ENCODE measurements at places on chromosomes 7 and 10.

- DNase-seq = no peak
These were observed 41.5 kb upstream of the KMT2E start for GRCh38 chr7:104972500-104972899.

DNA sequence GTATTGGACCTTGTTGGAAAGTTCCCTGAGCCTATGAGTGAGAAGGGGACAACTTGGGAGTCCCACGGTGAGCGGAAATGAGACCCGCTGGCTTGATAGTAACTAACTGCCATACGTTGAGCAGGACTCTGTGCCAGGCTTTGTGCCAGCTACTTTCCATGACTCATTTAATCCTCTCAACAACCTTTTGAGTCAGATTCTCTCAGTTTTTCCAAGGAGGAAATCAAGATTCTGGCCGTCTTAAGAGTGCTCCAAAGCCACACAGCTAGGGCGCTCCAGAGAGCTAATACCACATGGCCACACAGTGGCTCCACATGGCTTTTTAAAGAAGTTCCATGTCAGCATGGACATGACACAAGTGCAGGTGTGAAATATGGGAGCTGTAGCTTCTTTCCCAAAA, 55.7 kb downstream of the NOD1 start:
- DNase-seq = no peak

GRCh38 chr10:14020037-14020664, 310.6 kb downstream of the FRMD4A start:
- no peak for DNase-seq

GRCh38 chr7:91344911-91345310, 80.7 kb downstream of the FZD1 start:
- no peak for DNase-seq

GRCh38 chr10:129955601-129956285, 8.3 kb downstream of the EBF3 start:
- no peak for DNase-seq

- DNase-seq = no peak
These were observed 671.0 kb upstream of the FZD8 start for GRCh38 chr10:36313142-36313541.

DNA sequence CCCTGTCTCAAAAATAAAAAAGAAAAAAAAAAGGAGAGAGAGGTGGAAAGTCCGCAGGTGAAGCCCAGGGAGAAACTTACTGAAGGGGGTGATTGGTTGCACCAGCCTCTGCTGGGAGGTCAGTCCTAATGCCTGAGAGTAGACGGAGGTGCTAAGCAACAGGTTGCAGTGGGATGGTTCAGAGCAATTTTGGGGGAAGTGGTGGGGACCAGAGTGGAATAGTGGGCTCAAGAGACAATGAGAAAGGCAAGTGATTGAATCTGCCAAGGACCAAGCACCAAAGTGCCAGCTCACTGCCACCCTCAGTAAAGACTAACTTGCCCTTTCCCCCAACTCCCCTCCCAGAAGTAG, 90.2 kb upstream of the GTF2I start:
- DNase-seq = no peak

- no peak for DNase-seq
These were observed 52.3 kb downstream of the GLRX3 start for GRCh38 chr10:130188195-130189175.

DNA sequence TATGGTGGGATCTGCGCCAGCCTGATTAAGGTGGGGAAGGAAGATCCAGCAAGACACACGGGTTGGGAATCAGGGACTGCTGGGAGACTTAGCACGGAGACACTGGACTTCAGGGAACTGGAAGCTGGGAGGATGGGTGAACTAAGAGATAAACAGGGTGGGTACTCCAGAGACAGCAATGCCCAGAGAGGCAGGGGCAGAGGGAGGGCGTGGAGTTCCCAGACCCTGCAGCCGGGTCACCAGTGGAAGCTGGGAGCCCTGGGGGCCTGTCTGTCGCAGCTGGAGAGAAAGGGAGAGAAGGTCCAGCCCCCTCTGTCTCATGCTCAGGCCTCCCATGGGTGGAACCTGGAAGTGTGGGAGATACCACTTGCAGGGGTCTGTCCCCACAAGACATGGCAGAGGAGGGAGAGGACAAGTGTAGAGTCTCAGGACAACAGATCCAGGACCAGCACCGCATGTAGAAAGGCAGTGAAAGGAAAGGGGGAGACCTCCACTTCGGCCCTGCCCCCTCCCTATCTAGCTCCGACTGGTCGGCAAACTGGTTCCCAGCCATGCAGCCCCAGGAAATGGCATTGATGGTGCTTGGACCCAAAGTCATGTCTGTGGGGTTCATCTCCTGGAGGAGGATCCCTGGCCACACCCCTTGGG, 44.4 kb downstream of the AOC1 start:
- no peak for DNase-seq

GRCh38 chr7:88046839-88047573, 113.0 kb downstream of the ADAM22 start:
- no peak for DNase-seq

- no peak for DNase-seq
These were observed 114.4 kb upstream of the AFAP1L2 start for GRCh38 chr10:114518401-114519305.

DNA sequence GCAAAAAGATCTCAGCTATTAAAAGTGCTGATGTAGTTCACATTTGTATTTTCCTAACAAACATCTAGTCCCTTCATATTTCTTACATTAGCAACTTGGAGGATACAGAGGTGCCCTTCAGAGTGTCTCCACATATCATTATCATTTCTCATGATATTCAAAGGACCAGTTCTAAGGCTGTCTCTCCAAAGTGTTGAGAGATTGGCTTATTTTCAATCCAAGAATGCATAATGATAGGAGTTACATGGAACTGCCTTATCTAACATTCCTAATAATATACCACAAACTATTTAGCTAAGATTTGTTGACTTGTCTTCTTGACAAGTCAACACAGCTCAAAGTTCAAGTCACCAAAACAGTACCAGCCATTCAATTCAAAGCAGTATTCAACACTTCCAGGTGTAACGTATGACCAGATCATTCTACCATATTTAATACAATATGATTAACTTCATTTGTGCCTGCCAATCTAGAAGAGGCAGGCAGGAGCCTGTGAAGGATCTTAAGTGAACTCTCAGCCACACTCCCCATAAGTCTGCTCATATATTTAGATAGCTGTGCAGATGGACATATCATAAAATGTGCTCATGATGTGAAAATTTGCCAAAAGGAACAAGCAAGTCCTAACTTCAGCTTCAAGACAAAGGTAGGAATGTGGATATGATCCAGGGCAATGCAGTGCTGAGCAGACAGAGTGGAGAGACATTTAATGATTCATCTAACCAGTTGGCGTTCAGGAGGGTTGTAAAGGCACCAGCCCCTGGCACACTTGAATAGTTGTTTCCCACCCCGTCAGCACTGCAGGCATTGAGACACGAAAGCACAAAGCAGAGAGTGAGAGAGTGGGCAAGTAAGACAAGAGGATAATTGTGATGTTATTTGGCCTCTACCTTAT, 108.3 kb downstream of the MTERF1 start:
- DNase-seq = no peak

DNA sequence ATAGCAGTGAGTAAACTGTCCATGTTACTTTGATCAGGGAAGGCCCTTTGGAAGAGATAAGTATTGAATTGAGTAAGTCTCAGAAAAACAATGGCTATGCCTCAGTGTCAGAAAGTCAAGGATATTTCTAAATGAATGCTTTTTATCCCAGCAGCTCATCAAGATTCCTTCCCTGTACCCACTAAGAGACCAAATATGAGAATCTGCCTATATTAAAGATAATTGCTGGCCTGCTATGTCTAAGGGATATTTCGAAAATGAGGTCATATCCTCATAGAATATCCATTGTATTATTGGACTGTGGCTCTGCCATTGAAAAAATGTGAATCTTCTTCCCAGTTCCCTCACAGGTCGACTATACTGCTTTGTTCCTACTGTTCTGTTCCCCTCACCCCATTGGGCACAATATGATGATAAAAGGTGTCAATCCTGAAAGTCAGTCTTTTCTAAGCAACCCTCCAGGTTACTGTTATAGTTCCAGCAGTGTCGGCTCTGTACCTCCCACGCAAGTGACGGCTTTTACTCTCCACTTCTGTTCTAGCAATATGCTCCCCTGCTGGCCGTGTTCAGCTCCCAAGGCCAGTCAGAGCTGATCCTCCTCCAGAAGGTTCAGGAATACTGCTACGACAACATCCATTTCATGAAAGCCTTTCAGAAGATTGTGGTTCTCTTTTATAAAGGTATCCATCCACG, 51.7 kb downstream of the BZW2 start:
- DNase-seq = no peak

DNA sequence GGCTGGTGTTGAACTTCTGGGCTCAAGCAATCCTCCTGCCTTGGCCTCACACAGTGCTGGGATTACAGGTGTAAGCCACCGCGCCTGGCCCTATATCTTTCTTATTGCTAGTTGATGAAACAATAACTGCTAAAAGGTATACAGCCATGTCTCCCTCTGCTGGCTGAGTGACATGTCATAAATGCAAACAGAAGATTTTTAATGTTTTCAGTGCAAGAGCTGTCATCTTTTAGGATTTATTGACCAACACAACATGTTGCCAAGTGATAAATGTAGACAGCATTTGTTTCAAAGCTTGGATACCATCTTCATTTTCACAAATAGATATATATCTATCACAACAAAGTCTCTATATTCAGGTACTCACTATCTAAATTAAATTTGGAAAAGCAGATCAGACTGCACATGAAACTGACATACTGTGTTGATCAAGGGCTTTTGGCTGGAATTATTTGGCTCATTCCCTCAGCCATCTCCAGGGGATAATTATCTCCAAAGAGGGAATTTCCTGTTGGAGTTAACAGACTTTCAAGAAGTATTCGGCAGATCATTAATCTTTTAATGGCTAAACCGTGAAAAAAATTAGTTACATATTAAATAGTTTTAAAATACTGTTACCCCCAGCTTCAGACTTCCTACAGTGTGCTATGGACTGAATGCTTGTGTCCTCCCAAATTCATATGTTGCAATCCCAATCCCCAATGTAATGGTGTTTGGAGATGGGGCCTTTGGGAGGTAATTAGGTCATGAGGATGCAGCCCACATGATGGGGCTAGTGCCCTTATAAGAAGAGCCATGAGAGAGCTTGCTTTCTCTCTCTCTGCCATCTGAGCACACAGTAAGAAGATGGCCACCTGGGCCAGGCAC, 41.3 kb upstream of the SRPK2 start:
- DNase-seq = peak; percentile 44

- no peak for DNase-seq
These were observed 154.9 kb downstream of the ZMYND11 start for GRCh38 chr10:290026-290725.

- no peak for DNase-seq
These were observed 10.7 kb upstream of the KMT2E start for GRCh38 chr7:105003275-105003674.

DNA sequence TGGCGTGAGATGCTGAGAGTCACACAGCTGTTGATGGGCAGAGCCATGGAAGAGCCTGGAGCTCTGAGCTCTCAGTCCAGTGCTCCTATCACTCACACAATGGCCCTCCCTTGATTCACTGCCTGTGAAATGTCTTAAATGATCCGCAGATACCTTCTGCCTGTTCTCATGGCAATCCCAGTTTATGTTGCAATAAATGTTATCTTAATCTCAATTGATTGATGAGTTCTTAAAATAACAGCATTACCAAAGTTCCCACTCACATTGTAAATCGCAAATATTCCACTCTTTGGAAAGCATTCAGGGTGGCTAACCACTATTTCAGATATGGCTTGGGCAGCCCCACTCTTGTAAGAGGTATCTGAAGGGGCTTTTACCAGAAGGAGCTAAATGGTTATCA, 865.5 kb downstream of the LRMDA start:
- no peak for DNase-seq

DNA sequence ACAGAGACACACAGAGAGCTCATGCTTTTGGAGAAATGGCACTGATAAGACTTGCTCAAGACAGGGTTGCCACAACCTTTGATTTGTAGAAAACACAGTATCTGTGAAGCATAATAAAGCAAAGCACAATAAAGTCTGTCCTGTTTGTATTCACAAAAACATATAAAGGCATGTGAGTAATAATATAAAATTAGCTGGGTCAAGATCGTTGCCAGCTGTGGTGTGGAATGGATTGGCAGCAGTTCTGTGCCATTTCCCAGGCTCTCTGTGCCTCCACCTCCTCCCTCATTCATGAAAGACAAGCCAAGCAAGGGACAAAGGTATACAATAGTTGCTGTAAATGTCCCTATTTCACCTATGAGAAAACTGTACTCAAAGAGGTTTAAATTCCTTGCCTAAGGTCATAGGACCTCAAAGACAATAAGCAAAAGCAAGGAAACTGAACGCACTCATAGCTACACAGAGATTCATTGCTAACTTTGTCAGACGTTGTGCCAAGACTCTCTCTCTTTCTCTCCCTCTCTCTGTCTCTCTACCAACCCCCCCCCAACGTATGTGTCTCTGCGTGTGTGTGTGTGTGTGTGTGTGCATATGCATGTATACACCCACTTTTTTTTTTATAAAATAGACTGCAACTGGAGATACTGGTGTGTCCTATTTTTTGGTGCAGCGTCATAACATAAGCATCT, 31.8 kb downstream of the CHST3 start:
- DNase-seq = no peak

- DNase-seq = peak; percentile 4
These were observed 422.7 kb downstream of the SORCS3 start for GRCh38 chr10:105063796-105064195.

- peak; percentile 24 for DNase-seq
These were observed 134.4 kb upstream of the FAM3C start for GRCh38 chr7:121530227-121531174.

DNA sequence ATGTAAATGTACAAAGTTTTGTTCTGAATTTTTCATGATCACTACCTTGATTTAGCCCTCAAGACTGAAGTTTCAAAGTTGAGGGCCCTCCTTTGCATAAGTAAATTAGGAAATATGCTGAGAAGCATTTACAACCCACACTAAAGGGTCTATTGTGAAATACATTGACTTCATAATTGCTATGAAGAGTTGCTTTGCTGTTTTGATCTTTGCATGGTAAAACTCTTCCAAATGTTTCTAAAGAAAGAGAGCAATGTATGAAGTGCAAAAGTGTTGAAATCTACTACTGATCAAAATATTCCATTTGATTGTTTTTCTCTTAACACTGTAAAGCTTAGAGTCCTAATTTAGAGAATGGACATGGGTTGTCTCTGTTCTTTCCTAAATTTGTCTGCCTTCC, 77.2 kb downstream of the C7orf25 start:
- DNase-seq = no peak

GRCh38 chr10:118758449-118758848, 3.7 kb upstream of the CACUL1 start:
- DNase-seq = no peak

GRCh38 chr7:131031099-131031868, 296.4 kb upstream of the MKLN1 start:
- no peak for DNase-seq

DNA sequence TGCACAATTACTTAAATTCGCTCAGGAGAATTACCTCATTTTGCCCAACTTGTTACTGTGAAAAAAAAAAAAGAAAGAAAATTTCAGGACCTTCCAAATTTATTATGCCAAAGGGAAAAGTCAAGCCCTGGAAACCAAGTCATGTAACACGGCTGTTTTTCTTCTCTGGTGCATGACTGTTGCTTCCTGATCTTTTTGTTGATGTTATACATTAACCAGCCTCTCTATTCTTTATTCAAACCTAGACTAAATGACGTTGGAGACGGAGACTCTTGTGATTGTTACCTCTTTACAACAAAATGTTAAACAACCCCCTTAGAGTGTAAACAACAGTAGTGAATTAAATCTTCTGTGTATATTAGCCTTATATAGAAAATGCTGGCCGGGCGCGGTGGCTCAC, 16.1 kb upstream of the ZC3HAV1 start:
- DNase-seq = no peak

GRCh38 chr10:122191936-122192541, 79.1 kb upstream of the BTBD16 start:
- DNase-seq = no peak

- no peak for DNase-seq
These were observed 13.4 kb downstream of the PITRM1 start for GRCh38 chr10:3159152-3159551.

All from stimulated activated CD4-positive, alpha-beta T cell treated with anti-CD3 and anti-CD28 coated beads, TNF-alpha, amount 100 ng/mL, for 48 hours (primary cell).